ENCODE measurements at places on chromosomes 4 and X.

GRCh38 chrX:13673016-13673415, 15.9 kb upstream of the RAB9A start:
- no peak for DNase-seq

DNA sequence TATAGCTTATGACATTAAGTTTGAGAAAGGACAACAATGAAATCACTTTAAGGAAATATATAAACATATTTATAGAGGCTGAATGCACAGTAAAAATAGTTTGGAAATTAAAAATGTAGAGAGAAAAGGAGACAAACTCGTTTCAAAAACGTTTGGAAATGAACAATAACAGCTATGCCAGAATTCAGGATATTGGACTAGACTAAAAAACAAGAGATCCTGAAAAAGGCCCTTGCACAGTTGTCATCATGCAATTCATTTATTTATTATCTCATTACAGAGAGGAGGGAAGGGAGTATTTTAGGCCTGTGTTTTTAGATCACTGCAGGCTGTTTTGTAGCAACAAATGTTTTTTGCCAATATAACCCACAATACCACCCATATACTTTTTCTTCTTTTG, 527.2 kb downstream of the ADGRL3 start:
- no peak for DNase-seq

GRCh38 chr4:121927948-121928347, 23.9 kb downstream of the TRPC3 start:
- DNase-seq: no peak

DNA sequence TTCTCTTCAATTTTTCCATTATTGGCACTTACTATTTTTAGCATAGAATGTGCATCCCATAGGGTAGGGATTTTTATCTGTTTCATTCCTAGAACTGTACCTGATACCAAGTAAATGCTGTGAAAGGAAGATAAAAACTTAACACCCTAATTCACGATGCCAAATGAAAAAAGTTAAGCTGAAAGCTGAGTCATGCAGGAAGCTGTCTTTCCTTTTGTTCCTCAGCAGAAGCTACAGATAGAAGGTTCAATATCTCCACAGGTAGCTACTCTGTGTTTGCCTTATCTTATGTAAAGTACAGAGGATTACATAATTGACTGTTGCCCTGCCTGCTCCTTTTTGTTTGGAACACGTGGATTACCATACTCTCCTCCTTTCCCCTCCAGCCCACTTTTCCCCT, 77.0 kb downstream of the LRP2BP start:
- no peak for DNase-seq

DNA sequence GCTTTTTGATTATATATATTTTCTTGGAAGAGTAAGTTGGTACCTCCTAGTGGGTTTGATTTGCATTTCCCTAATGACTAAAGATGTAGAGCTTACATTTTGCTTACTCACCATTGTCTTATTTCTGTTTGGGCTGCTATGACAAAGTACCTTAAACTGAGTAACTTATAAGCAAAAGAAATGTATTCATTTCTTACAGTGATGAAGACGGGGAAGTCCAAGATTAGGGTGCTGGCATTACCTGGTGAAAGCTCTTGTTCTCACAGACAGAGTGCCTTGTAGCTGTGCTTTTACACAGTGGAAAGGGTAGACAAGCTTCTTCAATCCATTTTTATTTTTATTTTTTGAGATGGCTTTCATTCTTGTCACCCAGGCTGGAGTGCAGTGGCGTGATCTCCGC, 229.2 kb upstream of the AGA start:
- DNase-seq: no peak

DNA sequence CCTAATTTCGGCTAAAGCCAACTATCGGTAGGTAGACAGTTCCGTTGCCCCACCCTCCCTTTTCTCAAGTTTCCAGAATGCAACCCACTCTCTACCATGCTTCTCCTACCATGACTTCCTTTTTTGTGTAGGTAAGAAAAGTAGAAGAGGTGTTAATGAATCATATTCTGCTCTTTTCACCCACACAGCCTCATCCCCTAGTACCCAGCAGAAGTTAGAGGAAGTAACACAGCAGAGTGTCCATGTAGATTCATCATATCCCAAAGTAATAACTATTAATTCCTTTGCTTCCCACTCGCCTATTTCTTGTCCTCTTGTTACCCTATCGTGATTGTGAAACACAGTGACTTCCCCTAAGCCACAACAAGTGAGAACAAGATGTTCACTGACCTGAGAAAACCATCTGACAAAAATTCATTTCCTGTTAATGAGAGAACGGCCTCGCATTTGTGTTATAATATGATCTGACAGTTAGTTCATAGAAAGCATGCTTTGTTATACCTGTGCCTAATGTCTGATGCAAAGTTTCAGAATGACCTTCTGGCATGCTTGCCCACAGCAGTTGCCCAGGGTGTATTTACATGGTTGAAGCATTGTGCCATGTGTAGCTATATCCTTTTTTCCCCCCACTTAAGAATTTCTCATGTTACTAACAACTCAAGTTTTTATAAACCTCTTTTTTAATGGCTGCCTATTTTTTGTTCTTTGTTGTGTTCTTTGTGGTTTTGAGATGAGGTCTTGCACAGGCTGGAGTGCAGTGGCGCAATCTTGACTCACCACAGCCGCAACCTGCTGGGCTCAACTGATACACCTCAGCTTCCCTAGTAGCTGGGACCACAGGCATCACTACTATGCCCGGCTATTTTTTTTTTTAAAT, 185.6 kb downstream of the RAP1GDS1 start:
- DNase-seq: no peak

- DNase-seq: no peak
These were observed 218.6 kb downstream of the DCAF12L2 start for GRCh38 chrX:125947501-125947900.

- DNase-seq: no peak
These were observed 1889.4 kb downstream of the C4orf33 start for GRCh38 chr4:130985371-130985770.

DNA sequence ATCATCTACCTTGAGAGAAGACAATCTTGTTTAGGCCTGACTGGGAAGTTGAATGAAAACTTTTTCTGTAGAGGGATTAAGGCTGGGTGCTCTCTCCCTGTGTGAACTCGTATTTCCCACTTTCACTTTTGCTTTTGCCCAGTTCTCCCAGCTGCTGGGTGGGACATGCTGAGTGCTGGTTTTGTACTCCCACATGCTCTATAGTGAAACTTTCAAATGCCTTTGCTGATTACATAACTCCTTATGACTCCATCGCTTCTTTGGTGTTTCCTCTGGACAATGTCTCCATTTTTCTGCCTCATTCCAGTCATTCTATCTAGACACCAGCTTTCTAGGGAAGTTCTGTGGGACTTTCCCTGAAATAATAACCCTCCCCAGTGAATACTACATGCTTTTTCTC, 100.5 kb downstream of the CLNK start:
- DNase-seq: no peak

- DNase-seq: no peak
These were observed at the start of gene TLL1 for GRCh38 chr4:165872461-165873297. TSS of gene TLL1 (plus strand) at chr4:165873237. CDS start at chr4:165873905, 668 bp downstream.

- no peak for DNase-seq
These were observed 71.3 kb downstream of the CLCN5 start for GRCh38 chrX:49993661-49994060.

DNA sequence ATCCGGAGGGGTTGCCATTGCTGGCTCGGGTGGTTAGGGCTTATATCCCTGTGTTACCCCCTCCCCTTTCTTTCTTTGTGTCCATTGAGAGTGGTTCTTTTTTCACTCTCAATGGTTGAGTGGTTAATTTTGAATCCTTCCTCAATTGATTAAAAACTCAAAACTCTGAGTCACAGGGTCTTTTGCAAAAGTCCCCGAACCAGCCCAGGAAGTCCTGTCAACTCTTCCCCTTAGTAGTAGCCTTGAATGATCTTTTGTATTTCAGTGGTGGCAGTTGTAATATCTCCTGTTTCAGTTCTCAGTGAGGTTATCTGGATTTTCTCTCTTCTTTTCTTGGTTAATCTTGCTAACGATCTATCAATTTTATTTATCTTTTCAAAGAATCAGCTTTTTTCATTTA, 170.0 kb upstream of the GYPA start:
- no peak for DNase-seq

- no peak for DNase-seq
These were observed 675.2 kb upstream of the INTU start for GRCh38 chr4:126957556-126957955.

- DNase-seq: no peak
These were observed 45.9 kb downstream of the PDGFRA start for GRCh38 chr4:54274795-54275665.

GRCh38 chr4:153335665-153336064, 8.8 kb upstream of the MND1 start:
- DNase-seq: no peak

- no peak for DNase-seq
These were observed 15.7 kb downstream of the C1QTNF7 start for GRCh38 chr4:15443371-15444160.

GRCh38 chr4:41212616-41213203, 1.6 kb downstream of the APBB2 start:
- DNase-seq: peak; percentile 37

DNA sequence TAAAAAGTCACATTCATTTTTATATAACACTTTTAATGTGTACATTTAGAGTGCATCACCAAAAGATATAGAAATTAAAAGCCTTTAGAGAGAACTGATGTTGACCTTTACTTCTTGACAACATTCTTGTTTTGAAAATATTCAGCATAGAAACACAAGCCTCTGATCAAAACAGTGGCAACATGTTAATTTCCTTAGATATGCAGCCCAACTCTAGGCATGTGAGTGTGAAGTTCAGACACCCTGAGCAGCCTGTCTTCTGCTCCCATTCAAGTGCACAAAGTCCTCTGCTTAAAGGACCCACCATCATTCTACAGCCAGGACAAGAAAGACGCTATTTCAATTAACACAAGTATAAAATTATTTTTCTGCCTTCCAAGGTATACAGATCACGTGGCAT, 60.0 kb downstream of the PPP3CA start:
- DNase-seq: no peak

DNA sequence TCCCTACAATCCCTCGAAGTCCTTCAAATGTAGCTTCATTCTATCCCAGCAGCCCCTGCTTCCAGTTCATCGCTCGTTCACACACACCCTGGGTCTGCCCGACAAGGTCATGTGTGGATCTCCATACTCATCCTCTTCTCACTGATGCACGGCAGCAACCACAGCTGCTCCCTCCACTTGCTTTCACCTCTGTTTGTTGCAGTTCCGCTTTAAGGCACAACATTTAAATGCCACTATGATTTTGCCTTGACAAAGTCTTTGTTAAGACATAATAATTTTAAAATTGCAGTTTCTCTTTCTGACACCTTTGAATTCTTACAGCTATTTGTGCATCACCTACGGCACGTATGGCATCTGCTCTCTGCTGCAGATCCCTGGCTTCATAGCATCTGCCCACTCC, 1.8 kb downstream of the ODAPH start:
- DNase-seq: no peak

DNA sequence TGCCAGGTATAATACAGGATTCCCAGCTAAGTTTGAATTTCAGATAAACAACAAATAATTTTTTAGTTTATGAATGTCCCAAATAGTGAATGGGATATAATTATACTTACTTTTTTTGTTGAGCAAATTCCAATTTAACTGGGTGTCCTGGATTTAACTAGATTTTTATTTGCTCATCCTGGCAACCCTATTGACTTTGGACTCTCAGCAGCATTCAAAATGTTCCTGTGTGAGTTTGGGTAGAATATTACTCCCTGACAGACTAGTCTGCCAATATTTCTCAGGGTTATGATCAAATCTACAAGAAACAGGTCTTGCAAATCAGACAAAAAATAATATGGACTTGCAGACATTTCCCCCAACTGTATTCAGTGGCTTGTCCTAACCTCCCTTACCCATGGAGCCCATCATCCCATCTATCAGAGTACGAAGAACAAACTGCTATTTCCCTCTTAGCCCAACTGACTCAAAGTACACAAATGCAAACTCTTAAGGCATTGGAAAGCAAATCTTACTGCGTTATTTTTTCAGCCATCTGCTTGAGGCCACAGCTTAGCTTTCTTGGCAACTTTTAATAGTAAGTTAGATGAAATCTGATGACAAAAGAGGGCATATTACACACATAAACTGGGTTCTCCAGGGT, 20.7 kb downstream of the SETD7 start:
- DNase-seq: no peak

DNA sequence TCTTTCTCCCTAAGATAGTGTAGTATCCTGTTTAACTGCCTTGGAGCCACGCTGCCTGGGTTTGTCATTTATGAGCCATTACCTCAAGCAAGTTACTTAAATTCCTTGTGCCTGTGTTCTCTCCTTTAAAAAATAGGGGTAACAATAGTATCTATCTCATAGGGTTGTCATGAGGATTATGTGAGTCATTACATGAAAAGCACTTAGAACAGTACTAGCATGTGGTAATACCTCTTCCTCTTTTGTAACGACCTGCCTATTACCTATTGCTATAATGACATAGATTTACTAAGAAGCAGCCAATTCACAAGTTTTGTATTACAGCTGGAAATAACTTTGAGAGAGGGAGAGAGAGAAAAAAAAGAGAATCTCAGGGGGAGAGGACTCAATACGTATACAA, 834.7 kb downstream of the RAPGEF2 start:
- DNase-seq: no peak

- no peak for DNase-seq
These were observed 21.3 kb downstream of the ABCG2 start for GRCh38 chr4:88137112-88137511.

- DNase-seq: no peak
These were observed 10.5 kb downstream of the SLC34A2 start for GRCh38 chr4:25666031-25666630.

GRCh38 chrX:15242899-15243555, 26.9 kb downstream of the ASB9 start:
- DNase-seq: no peak

GRCh38 chr4:3318561-3319021, 25.8 kb downstream of the RGS12 start:
- no peak for DNase-seq

DNA sequence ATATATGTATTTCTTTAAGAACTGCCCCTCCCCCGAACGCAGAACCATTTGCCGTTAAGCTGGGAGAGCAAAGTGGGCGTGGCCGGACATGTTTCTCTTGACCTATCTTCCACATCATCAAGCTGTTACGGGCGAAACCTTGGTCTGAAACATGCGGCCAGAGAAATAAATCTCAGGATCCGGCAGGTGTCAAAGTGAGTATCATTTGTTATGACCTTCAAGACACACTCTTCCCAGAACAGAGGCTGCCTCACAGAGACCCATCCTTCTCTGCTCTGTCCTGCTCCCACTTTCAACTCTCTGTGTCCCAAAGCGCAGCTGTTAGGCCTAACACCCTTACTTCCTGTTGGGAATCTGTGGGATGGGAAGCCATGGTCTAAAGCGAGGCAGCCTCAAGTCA, at the start of gene MAGEB18:
Gene MAGEB18 (plus strand): TSS at position 70 of the 400 bp plus-strand sequence. CDS start 643 bp downstream, outside the sequence.
- DNase-seq: no peak

- no peak for DNase-seq
These were observed 261.8 kb downstream of the CAMK2D start for GRCh38 chr4:113499696-113500095.

- no peak for DNase-seq
These were observed 11.2 kb downstream of the USP9X start for GRCh38 chrX:41096339-41096955.

All from NCI-H1417 treated with DMSO at 0.1 percent for 48 hours (cell line).